ENCODE measurements at places on chromosomes 12 and 14. TPM values are rescaled to one million over a fixed set of nuclear protein-coding genes. Genes with fewer than 3 reads are reported as not detected.

The COX8C gene
- not detected for total RNA-seq

The AMN gene
- 0.20 TPM for total RNA-seq

The TPPP2 gene
- 0.44 TPM for total RNA-seq

GRCh38 chr14:94400422-94400841 lies 12.0 kb upstream of the SERPINA1 start:
- DNase-seq = no peak
- peaks cover 7% of the 10 kb centered on the region for H3K4me1 ChIP-seq
- no peaks in the 10 kb centered on the region for H3K27me3 ChIP-seq
- no peaks in the 10 kb centered on the region for H3K36me3 ChIP-seq
- H3K27ac ChIP-seq = no peak overlapping the region
